ENCODE measurements at places on chromosomes 11 and 22.

GRCh38 chr11:44839458-44840084 lies 111.1 kb downstream of the TP53I11 start:
- no peak for DNase-seq

- DNase-seq, result no peak
Measured at GRCh38 chr11:70487160-70487559, 88.8 kb downstream of the CTTN start.

- DNase-seq, result no peak
Measured at GRCh38 chr11:5380740-5381342, 2.8 kb upstream of the OR51M1 start.

DNA sequence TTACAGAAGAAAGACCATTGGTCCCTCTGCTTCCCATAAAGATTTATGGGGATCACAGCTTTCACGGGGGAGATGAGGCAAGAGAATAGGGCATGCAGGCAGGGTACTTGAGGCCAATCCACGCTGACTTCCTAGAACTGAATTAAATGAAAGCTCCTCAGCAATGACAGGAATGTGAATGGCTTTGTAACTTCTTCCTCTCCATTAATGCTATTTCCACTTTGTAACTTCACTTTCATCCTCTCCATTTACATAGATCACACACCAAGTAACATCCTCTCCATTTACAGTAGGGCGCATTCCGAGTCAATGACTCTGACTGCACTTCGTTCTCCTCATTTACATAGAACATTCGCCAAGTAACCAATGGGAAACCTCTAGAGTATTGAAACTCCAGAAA lies 89.8 kb downstream of the PIWIL4 start:
- no peak for DNase-seq

- no peak for DNase-seq
Measured at GRCh38 chr11:135043434-135043833, 631.4 kb upstream of the B3GAT1 start.

DNA sequence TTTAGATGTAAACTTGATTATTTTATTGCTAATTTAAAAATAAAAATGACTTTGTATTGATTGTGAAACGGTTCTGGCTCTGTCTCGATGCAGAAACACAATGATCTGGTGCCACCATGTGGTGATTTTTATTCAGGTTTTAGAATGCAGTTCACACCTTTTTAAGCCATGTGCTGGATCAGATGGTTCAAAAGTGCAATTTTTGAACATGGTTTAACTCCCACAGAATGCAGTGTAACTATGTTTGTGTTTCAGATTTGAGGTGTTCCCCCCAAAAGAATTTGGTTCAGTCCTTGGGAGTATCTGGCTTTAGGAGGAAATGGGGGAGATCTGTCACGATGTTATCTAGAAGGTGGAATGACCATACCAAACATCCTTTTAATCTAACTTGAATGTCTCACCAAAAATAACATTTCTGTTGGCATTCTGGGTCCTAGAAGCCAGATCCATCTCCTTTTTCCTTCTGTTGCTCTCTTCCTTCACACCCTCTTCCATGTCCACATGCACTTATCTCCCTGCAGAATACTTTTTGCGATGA lies 7.9 kb downstream of the MRPL16 start:
- DNase-seq, result peak; percentile 22

- DNase-seq, result no peak
Measured at GRCh38 chr11:72265951-72266350, 22.0 kb upstream of the PHOX2A start.

GRCh38 chr22:49466878-49467595 lies 360.6 kb downstream of the BRD1 start:
- DNase-seq, result no peak

GRCh38 chr11:80109652-80110051 lies 668.8 kb upstream of the TENM4 start:
- DNase-seq, result no peak

GRCh38 chr11:125959931-125960330 lies 14.1 kb downstream of the VSIG10L2 start:
- no peak for DNase-seq

DNA sequence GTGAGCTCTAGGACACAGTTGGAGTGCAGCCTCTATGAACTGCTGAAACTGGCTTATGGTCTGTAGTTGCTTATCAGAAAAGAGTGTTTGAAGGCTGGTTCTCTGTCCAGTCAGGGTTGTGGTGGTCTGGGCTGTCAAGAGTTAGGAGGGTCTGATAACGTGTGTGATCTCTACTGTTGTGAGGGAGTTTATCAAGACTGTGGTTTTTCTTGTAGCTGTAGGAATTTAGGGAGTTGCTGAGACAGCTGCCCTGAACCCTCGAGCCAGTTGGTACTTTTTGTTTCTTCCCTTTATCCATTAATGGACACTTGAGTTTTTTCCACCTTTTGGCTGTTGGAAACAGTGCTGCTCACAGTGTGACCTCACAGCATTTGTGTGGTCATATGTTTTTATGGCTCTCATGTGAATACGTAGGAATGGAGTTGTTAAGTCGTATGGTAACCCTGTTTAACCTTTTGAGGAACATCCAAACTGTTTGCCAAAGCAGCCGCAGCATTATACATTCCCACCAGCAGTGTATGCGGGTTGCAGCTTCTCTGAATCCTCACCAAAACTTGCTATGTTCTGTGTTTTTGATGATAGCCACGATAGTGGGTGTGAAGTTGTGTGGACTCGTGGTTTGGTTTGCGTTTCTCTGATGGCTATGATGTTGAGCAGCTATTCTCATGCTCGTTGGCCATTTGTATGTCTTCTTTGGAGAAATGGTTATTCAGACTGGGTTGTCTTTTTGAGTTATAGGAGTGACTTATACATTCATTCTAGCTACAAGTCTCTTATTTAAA lies 20.9 kb upstream of the DGCR8 start:
- DNase-seq, result no peak

GRCh38 chr22:38031491-38031890 lies 25.7 kb upstream of the PICK1 start:
- DNase-seq, result no peak

DNA sequence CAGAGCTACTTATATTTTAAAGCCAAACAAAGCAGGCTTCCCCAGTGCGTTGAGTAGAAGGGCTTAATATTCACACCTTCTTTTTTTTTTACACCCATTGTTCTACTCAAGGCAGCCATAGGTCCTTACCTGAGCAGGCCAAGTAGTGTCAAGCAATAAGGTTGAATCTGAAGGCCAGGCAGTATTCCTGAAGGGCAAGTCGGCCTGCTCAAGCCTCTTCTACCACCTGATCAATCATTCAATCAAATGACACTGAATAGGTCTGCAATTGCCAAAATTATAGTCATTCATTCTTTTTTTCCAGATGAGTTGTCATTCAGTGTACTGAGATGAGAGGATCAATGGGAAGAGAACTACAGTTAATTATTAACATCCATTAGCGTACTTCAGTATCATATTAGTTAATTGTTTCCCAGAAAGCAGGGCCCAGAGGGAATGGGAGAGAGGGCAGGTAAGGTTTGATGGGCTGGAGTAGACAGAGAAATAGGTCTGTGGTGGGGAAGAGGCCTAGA lies 11.9 kb upstream of the PPP2R1B start:
- DNase-seq, result no peak

DNA sequence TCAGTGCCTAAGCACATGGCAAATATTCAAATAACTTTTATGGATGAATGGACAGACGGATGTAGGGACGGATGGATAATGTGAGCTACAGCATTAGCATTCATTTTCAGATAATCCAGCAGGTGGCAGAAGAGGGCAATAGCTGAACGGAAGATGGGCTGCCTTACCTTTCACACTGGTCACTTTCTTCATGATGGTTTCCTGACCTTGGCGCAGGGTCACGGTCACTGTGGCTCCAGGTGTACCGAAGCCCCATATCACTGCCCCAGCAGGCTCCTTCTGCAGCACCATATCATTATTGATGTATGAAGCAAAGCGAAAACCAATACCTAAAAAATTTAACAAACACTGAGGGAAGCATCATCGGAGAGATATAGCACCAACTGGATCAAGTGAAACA lies 4.3 kb downstream of the SIAE start:
- no peak for DNase-seq

DNA sequence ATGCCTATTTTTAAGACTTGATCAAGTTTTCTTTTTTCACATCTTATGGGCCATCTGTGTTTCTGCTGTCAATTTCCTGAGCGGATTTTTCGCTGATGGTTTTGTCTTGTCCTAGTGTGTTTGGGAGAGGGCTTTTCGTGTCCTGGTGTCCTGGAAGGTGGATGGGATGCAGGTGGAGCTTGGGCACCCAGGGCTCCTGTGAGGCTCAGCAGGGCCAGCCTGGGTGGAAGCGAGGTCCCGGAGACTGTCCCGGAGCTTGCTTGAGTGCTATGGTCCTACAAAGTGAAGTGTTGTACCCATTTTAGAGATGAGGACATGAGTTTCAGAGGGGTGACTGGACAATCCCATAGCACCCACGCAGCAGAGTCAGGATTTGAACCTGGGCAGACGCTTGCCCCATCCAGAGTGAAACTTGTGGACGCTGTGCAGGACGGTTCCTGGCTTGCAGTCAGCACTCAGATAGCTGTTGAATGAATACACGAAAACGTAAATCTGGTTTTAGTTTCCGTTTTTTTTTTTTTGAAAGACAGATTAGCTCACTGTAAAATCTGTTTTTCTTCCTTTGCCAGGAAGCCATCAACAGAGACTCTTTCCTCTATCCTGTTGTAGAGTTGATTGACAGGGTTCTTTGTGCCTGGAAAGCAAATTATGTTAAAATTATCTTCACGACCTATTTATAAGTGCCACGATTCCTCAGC lies 64.1 kb downstream of the TBC1D22A start:
- no peak for DNase-seq

DNA sequence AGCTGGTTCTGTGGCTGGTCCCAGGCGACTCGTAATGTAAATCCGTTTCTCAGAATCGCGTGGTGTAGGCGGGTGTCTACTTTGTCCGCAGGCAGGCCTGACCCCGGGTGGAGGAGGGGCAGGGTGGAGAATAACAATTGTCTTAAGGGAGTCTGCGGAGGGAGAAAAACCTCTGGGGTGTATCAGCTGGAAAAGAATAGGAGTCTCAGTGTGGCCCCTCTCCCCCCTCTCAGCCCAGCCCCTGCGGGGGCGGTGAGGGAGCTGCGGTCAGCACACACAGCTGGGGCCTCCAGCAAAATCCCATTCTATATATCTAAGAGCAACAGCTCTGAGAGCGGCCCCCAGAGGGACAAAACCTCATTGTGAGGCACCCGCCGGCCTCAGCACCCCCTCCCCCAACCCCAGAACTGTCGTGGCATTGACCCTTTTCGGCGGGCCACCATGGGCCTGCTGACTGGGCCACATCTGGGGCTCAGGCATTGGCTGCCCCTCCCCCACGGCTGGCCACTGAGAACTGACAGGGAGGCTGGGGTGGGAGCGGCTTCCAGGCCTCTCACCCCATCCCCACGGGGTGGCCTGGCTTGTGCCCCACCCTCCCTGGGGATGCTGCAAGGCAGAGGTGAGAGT lies 2.7 kb upstream of the MYRF start:
- DNase-seq, result no peak

- DNase-seq, result no peak
Measured at GRCh38 chr11:116123739-116124138, 619.5 kb upstream of the CADM1 start.

GRCh38 chr11:122202951-122203456 lies 87.0 kb upstream of the BLID start:
- DNase-seq, result no peak

GRCh38 chr11:120137611-120138521 lies at the start of gene TRIM29:
Gene TRIM29 (minus strand): TSS chr11:120138113. CDS start chr11:120138031, 82 bp downstream.
- DNase-seq, result no peak

GRCh38 chr22:37425800-37426705 lies 1.2 kb downstream of the ELFN2 start:
- DNase-seq, result no peak

DNA sequence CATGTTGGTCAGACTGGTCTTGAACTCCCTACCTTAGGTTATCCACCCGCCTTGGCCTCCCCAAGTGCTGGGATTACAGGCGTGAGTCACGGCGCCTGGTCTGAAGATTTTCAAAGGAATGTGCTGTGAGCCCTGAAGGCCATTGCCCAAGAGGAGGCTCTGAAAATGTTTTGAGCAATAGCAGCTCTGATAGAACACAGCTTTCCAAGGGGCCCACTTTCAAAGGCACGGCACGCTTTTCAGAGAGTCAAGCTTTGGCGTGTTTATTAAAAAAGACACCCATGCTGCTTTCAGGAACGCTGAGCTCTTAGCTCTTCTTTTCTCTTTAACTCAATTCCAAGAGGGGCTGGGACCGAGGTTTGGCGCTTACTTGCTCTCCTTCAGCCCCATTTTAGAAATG lies 73.8 kb upstream of the CDON start:
- no peak for DNase-seq

DNA sequence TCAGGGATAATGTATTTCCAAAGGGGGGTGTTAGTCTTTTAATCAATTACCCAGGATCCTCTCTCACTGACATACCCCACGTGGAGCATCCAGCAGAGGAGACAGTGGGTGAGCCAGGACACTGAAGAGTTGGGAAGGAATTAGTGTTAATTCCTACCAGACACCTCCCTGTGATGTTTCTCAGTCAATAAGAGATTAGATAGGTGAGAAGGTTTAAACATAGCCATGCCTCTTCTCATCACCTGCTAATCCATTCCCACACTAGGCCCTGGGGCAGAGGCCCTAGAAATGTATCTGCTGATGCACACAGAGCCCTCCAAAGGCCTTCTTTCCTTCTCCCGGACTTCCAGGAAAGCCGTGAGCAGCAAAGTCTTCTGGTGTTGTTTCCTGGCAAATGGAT lies 363.6 kb upstream of the LARGE1 start:
- no peak for DNase-seq

- no peak for DNase-seq
Measured at GRCh38 chr22:36480941-36481392, 473 bp downstream of the TXN2 start.

GRCh38 chr11:13440100-13440855 lies 22.7 kb downstream of the BTBD10 start:
- DNase-seq, result no peak

- no peak for DNase-seq
Measured at GRCh38 chr11:72075109-72075508, 5.2 kb downstream of the NUMA1 start.

DNA sequence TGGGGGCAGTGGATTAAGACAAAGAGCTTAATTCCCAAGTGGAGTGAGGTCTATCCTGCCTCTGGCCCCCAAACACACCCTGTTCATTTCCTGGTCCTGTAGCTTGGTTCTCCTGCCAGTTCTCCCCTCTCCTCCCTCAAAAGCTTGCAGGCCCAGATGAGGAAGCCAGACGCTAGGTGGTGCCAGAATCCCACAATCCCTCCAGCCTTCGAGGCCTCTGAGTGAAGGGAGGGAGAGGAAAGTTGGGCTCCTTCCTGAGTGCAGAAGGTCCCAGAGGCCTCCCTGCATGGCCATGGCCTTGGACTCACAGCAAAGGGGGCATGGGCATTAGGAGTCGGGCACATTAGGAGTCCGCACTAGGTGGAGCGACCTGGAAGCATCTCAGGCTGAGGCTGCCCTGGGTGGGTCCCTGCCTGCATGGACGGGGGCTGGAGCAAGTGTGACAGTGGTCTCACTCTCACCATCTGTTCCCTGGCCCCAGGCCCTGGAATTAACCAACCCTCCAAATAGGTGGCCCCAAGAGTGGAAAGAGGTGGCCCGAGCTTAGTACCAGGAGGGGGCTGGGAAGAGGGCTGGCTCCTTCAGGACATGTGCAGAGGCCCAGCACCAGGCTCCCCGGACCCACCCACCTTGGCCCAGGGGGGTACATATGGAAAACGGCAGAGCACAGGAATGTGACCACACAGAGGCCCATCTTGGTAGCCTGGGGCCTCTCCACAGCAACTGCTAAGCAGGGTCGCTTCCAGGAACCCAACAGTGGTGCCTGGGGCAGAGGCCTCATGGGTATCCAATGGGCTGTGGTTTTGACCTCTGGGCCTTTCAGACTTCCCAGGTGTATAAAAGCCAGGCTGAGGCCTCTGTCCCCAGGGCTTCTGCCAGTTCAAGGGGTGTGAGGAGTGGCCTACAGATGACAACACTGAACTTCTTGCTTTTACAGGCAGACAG lies 5.2 kb downstream of the FXYD2 start:
- DNase-seq, result no peak
